Fibroblast of the aortic adventitia (primary cell): ENCODE measurements at places on chromosomes 1 and 21. TPM values are rescaled to one million over a fixed set of nuclear protein-coding genes. Genes with fewer than 3 reads are reported as not detected.

Gene PROK1
- total RNA-seq = not detected in 2 replicates

Gene GSTM1
- 24.3 TPM in 1 of 2 replicates, not detected in the other for total RNA-seq

Gene GJA4
- not detected in 2 replicates for total RNA-seq

Gene RASSF5
- 4.1 and 6.6 TPM in 2 replicates for total RNA-seq

Gene CLIC4
- total RNA-seq = 571 and 966 TPM in 2 replicates

Gene TFF3
- not detected in 2 replicates for total RNA-seq

Gene SLC9C2
- not detected in 2 replicates for total RNA-seq

Gene BTBD19
- 5.2 and 5.4 TPM in 2 replicates for total RNA-seq

Gene C1orf185
- not detected in 2 replicates for total RNA-seq

Gene CSRP1
- total RNA-seq = 86.9 and 120 TPM in 2 replicates

Gene PLA2G2D
- total RNA-seq = not detected in 2 replicates

Gene DMBX1
- not detected in 2 replicates for total RNA-seq

Gene LCE3E
- not detected in 2 replicates for total RNA-seq

Gene TDRD10
- total RNA-seq = not detected in 2 replicates

Gene CFHR2
- total RNA-seq = not detected in 2 replicates

Gene PM20D1
- not detected in 2 replicates for total RNA-seq

Gene NTMT2
- total RNA-seq = not detected in 2 replicates

Gene TBX15
- 0.33 and 0.63 TPM in 2 replicates for total RNA-seq

Gene FABP3
- total RNA-seq = 44.2 and 60.6 TPM in 2 replicates

Gene KCND3
- total RNA-seq = 0.09 and 5.2 TPM in 2 replicates

Gene CELA3A
- not detected in 2 replicates for total RNA-seq

Gene COPA
- total RNA-seq = 220 and 248 TPM in 2 replicates

Gene TMPRSS3
- not detected in 2 replicates for total RNA-seq

Gene LCE1C
- total RNA-seq = not detected in 2 replicates

Gene ERG
- total RNA-seq = 6.9 and 9.9 TPM in 2 replicates

Gene KCNQ4
- total RNA-seq = not detected in 2 replicates

Gene KIF14
- 1.8 and 13.4 TPM in 2 replicates for total RNA-seq

Gene ASAP3
- 46.9 and 65.3 TPM in 2 replicates for total RNA-seq

Gene VHLL
- not detected in 2 replicates for total RNA-seq

Gene AQP10
- total RNA-seq = not detected in 2 replicates

Gene NDUFV3
- total RNA-seq = 51.4 and 53.1 TPM in 2 replicates

Gene RNU1-4
- total RNA-seq = under 0.01 and 2,882 TPM in 2 replicates

Gene ADAMTS4
- total RNA-seq = 1.1 and 3.1 TPM in 2 replicates

Gene SAMD13
- total RNA-seq = 1.4 and 3.1 TPM in 2 replicates

Gene CA6
- total RNA-seq = not detected in 2 replicates

Gene HSD3B1
- total RNA-seq = not detected in 2 replicates

Gene CLCA1
- total RNA-seq = not detected in 2 replicates

Gene ST7L
- total RNA-seq = 8.1 and 22.1 TPM in 2 replicates

Gene VTCN1
- total RNA-seq = not detected in 2 replicates

Gene C1orf226
- total RNA-seq = 0.09 TPM in 1 of 2 replicates, not detected in the other

Gene ZNF683
- not detected in 2 replicates for total RNA-seq

Gene CADM3
- total RNA-seq = 6.0 TPM in 1 of 2 replicates, not detected in the other

Gene DMRTB1
- total RNA-seq = not detected in 2 replicates

Gene ALX3
- 0.09 TPM in 1 of 2 replicates, not detected in the other for total RNA-seq

Gene FCRL2
- total RNA-seq = not detected in 2 replicates

Gene SLC16A4
- total RNA-seq = 36.8 and 71.9 TPM in 2 replicates

Gene CD53
- total RNA-seq = not detected in 2 replicates

Gene S100A12
- total RNA-seq = not detected in 2 replicates

Gene NIBAN1
- total RNA-seq = 121 and 131 TPM in 2 replicates

Gene DNAJC6
- 0.49 and 0.72 TPM in 2 replicates for total RNA-seq

Gene OR2T11
- total RNA-seq = not detected in 2 replicates

Gene DIPK1A
- total RNA-seq = 17.1 and 19.0 TPM in 2 replicates

Gene LCE2C
- total RNA-seq = not detected in 2 replicates

Gene LIN28A
- total RNA-seq = not detected in 2 replicates

Gene IPO9
- 14.8 and 29.2 TPM in 2 replicates for total RNA-seq

Gene ACTN2
- 0.16 and 0.18 TPM in 2 replicates for total RNA-seq

Gene KRTAP15-1
- total RNA-seq = not detected in 2 replicates

Gene NHLH1
- total RNA-seq = not detected in 2 replicates
